ENCODE measurements at places on chromosomes 6 and 20.
A peak's percentile ranks its signal among the peaks of the same experiment; 100 is the strongest.

DNA sequence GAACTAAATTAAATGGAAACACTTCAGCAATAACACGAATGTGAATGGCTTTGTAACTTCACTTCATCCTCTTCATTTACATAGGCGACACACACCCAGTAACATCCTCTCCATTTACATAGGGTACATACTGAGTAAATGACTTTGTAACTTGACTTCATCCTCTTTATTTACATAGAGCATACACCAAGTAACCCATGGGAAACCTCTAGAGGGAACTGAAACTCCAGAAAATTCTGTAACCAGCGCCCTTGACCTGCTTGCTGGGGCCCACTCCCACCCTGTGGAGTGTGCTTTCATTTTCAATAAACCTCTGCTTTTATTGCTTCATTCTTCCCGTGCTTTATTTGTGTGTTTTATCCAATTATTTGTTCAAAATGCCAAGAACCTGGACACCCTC lies 81.6 kb upstream of the OPRM1 start:
- no peak for DNase-seq

DNA sequence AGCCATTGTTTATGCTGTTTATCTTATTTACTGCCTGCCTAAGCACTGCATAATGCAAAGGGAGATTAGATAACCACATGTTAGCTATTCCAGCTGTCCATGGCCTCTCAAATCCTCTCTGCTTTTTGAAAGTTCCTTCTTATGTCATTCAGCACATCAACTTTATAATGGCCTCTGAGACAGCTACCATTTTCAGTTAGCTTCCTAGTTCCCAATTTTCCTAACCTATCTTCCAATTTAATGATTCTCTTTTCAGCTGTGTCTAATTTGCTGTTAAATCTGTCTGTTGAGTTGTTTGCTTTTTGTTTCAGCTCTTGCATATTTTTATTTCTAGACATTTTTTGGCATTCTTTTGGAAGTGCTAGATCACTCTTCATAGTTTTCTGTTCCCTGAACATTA lies 173.4 kb upstream of the PLCB4 start:
- DNase-seq, result no peak

GRCh38 chr6:14524319-14524718 lies 406.7 kb downstream of the CD83 start:
- DNase-seq, result no peak

GRCh38 chr20:47454298-47455132 lies 47.2 kb upstream of the NCOA3 start:
- no peak for DNase-seq

- DNase-seq, result no peak
These were observed 28.1 kb upstream of the VAPB start for GRCh38 chr20:58360936-58361335.

DNA sequence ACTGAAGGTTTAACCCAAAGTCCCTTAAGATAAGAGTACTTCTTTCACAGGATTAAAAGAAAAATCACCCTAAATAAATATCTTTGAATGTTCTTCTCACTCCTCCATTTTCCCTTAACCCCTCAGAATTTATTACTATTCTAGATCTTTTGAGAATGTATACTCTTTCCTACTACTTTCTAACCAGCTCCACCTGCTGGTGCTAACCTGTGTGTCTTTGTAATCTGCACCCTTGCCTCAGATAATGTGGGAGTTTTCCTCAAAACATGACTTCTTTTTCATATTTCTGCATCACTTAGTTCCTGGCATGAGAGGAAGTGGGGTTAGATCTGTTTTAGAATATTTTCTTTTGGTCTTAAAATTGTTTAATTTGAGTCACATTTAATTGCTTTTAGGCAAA lies 394.2 kb downstream of the BMP2 start:
- no peak for DNase-seq

GRCh38 chr6:163688739-163689362 lies 274.3 kb downstream of the QKI start:
- no peak for DNase-seq

DNA sequence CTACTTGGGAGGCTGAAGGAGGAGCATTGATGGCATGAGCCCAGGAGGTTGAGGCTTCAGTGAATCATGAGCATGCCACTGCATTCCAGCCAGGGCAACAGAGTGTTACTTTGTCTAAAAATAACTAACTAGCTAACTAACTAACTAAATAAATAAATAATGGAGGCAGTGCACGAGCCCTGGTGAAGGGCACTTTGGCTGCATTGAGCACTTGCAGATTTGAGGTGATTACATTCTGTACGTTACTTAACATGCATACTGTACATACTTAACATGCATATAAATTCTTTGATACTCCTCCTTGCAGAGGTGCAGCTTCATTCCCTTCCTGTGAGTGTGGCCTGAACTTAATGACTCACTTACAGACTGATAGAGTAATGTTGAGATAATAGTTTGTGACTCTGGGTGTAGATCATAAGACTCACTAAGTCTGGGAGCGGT lies 10.7 kb downstream of the HLA-A start:
- DNase-seq, result no peak

DNA sequence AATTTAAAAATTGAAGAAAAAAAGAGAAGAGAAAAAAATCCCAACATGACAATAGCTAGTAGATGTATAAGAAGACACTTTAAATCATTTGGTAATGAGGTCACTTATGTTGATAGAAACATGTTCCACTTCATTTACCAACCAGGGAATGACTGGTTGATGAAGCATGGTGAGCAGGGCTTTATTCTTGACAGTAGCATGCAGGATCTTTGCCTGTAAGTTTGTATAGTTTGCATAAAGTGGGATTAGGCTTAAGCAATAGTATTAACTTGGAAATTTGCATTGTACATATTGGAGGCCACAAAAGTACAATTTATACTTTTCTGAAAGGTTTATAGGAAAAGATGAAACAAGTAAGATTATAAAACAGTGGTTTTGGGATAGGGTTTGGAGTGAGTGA lies 67.0 kb downstream of the NOX3 start:
- no peak for DNase-seq

DNA sequence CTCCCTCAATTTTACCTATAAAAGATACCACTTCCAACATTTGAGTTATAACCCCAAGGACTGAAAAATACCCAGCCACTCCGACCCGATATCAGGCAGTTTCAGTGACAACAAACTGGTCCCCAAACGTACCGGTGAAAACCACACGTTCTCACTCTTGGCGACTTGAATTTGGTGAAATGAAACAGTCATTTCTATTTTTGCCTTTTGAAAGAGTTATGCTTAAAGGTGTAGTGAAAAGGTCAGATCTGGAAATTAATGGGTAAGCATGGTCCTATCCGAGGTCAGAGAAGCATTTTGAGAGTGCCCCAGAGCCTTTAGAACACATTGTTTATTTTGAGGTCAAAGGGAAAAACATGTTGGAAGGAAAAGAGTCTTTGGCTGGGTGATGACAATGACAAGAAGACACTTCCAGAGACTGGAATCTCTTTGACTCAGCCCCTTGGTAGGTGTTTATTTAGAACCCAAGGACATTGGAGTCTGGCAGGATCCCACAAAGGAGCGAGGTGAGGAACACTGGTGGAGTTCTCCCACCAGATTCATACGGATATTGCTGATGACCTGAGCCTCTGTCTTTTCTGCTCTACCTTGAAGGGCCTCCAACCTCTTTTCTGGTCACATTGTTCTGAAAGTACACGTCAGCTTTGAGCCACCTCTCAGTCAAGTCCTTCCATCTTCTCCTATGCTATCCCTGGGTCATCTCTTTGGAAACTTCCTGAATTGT lies 235.0 kb downstream of the GMPR start:
- DNase-seq, result no peak

GRCh38 chr20:40746251-40746650 lies 57.2 kb upstream of the MAFB start:
- DNase-seq, result no peak

DNA sequence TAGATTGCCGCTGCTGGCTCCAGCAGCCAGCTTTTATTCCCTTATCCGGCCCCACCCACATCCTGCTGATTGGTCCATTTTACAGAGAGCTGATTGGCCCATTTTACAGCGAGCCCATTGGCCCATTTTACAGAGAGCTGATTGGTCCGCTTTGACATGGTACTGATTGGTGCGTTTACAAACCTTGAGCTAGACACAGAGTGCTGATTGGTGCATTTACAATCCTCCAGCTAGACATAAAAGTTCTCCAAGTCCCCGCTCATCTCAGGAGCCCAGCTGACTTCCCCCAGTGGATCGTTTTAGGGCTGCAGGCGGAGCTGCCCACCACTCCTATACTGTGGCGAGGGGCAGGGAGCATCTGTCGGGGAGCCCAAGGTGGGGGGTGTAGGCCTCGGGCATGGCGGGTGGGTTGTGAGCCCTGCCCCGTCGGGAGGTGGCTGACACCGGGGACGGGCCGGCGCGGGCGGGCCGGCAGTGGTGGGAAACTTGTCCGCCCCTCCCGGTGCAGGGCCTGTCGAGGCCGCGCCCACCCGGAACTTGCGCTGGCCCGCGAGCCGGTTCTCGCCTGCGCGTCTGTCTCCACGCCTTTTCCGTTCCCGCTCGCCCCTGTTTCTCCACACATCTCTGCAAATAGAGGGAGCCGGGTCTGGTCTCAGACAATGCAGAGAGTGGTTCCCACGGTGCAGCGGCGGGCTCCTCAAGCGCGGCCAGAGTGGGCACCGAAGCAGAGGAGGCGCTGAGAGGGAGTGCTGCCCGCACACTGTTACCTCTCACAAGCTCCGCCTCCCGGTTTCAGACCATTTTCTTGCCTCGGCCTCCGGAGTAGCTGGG lies 86.1 kb upstream of the STMND1 start:
- DNase-seq, result no peak

- DNase-seq, result no peak
These were observed 109.3 kb downstream of the SLC23A2 start for GRCh38 chr20:4891997-4892396.

- no peak for DNase-seq
These were observed 131.5 kb downstream of the INSM1 start for GRCh38 chr20:20499439-20499838.

GRCh38 chr20:25858495-25859425 lies 162.1 kb upstream of the ZNF337 start:
- DNase-seq, result no peak

GRCh38 chr6:145069966-145070365 lies 665.4 kb downstream of the EPM2A start:
- no peak for DNase-seq

DNA sequence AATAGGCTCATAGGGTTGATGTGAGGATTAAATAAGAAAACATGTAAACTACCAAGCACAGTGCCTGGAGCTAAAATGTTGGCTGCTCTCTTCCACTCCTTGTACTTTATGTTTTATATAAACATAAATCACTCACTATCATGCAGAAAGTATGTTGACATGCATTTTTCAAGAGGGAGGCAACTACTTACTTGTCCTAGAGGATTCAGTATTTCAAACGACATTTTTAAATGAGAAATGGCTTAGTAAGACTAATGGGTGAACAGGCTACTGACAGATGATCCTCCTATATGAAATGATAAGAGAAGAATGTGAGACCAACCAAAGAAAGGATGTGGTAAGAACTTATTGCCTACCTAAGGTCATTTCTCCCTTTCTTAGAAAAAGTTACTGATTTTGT lies 21.0 kb downstream of the LATS1 start:
- no peak for DNase-seq

DNA sequence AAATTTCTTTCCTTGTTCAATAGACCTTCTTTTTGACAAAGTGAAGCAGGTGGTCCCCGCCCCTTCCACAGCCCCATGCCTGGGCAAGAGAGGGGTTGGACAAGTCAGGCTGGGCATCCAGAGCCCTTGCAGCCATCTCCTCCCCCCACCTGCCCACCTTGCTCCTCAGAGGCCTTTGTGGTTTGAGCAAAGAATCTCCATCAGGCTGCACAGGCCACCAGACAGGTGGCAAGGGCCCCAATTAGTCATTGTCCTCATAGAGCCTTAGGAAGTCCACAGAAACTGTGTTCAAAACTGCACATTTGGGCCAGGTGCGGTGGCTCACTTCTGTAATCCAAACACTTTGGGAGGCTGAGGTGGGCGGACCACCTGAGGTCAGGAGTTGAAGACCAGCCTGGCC lies 1.5 kb upstream of the MAPK13 start:
- DNase-seq, result no peak

GRCh38 chr20:35232575-35232974 lies 6.1 kb downstream of the MMP24 start:
- no peak for DNase-seq

DNA sequence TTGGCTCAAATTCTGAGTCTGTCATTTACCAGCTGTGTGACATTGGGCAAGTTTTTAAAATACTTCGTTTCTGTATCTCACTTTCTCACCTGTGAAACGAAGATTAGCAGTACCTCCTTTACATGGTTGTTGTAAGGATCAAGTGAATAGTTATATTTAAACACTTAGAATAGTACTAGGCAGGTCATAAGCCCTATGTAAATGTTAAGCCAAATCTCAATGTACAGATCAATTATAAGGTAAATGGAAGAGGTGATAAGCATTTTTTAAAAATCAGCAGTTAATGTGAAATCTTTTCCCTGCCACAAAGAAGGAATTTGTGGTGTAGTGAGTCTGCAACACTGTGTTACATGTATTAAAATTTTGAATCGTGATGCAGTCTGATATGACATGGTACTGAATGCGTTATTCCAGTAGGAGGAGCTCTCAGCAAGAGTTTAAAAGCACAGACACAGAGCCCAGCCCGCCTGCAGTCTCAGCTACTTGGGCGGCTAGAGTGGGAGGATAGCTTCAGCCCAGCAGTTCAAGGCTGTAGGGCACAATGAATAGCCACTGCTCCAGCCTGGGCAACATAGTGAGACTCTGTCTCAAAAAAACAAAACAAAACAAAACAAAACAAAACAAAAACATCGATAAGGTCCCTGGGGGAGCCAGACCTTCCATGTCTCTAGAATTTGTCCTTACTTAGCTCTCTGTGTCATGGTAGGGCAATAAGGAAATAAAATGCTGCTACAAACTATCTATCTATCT lies 46.0 kb downstream of the GTF2H5 start:
- DNase-seq, result peak; percentile 57

GRCh38 chr20:20022498-20022897 lies 5.3 kb downstream of the NAA20 start:
- DNase-seq, result no peak

DNA sequence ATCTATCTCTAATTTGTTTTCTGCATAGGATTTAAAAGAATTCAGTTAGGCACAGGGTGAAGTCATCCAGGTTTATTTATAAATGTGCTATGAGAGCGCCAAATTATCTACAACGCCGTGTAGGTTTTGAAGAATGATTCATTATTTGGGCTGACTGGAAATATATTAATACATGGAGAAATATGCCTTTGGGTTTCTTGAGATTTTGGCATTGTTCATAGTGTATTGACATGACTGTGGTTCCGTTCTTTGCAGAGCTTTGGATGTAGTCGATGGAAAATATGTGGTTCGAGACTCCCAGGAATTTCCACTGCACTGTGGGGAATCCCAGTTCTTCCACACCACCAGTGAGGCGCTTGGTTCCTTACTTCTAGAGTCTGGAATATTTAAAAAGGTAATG lies 90.9 kb downstream of the CRYBG1 start:
- DNase-seq, result no peak

DNA sequence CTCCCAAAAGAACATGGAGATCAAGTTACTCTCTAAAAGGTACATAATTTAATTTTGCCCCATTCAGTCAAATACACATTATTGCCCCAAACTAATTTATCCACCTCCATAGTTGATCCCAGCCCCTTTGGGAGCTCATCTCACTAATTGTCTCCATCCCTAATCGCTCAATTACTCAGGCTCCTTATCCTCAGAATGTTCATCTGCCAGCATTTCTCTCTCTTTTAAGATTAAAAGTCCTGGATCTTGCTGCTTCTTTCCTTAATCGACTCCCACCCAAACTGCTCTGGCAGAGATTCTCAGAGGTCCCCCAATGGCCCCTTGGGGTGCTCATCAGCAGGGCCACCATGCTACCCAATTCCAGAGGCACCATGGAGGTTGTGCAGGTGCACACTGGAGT lies 18.4 kb upstream of the NNAT start:
- DNase-seq, result no peak

- DNase-seq, result no peak
These were observed 12.6 kb downstream of the PCMTD2 start for GRCh38 chr20:64268174-64268573.

All from smooth muscle cell of the brain vasculature (primary cell).